ENCODE measurements at places on chromosomes 16 and 17.

GRCh38 chr17:70292366-70292765 is 123.0 kb downstream of the KCNJ2 start:
- DNase-seq: no peak

DNA sequence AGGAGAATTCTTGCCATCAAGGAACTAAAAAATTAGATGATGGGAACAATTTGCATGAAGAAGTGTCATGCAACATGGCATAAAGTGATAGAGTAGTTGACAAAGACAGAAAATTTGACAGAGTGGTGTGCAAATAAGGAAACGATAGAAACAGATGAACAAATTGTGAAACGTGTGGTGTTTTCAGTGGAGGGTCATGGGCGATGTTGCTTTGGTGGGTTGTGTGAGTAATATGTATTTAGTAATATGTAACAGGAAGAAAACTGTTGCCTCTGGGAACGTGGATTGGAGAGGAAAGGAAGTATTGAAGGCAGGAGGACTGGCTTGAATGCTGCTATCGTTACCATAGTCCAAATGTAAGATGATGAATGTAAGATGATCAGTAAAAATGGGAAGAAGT is 3.6 kb downstream of the COX10 start:
- DNase-seq: no peak

DNA sequence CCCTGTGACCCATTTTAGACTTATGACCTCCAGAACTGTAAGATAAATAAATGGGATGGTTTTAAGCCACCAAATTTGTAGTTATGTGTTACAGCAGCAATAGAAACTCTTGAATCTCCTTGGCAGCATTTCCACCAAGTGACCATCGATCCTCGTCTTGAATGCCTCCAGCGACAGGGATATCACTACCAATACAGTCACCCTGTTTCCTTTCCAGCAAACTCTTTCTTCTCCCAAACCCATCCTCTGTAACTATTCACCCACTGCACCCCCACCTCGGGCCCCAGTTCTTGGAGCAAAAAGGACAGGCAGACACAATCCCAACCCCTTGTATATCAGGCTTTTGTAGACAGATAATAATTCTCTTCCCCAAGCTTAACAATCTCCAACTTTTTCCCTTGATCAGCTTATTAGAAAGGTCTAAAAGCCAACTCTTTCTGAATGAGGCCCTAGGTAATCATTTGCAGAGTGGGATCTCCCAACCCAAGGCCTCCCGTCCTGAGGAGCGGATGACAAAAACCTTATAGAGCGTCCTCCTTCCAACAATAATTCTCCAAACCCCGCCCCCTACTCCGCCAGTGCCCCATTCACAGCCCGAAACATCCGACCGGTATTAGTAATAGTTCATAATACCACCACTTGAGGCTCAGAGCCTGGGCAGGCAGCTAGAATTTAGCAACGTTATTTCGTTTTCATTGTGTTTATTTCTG is 14.7 kb upstream of the PLLP start:
- no peak for DNase-seq

- no peak for DNase-seq
These were observed 260.6 kb downstream of the CPPED1 start for GRCh38 chr16:12542818-12543699.

DNA sequence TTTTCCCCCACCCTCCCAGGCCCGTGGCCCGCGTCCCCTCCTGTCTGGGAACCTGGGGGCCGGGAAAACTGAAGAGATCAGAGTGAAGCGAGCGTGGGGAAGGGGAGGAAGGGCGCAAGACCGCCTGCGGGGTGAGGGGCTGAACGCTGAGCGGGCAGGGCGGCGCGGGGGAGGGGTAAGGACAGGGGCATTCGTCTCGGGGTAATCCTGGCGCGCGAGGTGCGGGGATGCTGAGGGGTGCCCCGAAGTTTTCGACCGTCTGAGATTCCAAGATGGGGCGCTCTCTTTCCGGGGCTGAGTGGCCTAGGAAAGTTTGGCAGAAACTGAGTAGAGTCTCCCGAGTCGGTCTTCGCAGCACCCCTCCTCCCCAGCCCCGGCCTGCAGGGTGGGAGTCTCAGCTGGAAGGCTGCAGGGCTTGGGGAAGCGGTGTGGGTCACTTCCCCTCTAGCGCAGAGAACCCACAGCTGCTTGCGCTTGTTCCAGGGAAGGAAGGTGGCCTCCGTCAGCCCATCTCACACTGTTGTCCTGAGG is 555 bp downstream of the TTYH2 start:
- DNase-seq: no peak

GRCh38 chr16:67086822-67087221 is 22.9 kb upstream of the PHAF1 start:
- no peak for DNase-seq

DNA sequence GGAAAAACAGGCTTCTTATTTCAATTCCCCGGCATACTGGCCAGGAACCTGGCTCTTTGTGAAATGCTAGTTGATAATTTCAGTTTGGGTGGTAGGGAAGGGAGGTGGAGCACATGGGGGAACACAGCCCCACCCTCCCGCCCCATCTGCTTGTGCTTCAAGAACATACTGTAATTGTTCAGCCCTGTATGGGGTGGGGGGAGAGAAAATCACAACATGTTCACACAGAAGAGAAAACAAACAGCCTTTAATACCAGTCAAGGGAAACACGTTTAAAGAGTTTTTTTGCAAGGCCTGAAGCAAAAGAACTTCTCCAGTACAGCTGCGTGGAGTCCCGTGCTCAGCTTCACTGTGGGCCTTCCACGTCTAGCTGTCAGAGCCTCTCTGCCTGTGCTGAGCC is 59.7 kb downstream of the SHISA6 start:
- DNase-seq: no peak

- no peak for DNase-seq
These were observed 18.3 kb upstream of the RASD1 start for GRCh38 chr17:17514361-17514992.

DNA sequence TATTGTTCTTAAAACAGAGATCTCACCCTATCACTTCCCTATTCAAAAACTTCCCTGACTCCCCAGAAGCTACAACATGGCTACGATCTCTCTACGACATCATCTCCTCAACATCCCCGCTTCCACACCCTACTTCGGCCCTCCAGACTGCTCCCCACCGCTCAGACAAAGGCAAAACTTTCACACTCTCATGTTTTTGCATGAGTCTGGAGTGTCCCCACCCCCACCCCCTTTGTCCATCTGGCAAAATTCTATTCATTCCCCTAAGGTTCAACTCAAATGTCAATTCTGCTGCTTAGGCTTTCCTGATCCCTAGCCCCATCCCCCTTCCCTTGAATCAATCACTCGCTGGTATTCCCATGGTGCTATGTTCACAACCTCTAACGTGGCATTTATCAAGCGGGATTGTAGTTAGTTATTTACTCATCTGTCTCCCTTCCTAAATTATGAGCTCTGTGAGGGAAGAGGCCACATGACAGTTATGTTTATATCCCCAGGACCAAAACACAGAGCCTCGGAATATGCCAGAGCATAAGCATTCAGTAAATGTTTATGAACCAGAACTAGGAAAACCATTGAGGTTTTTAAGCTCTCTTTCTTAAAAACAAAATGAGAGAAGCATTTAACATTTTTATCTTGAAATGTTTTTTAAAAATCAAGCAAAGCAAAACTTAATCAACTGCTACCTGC is 55.9 kb downstream of the STX8 start:
- DNase-seq: no peak

DNA sequence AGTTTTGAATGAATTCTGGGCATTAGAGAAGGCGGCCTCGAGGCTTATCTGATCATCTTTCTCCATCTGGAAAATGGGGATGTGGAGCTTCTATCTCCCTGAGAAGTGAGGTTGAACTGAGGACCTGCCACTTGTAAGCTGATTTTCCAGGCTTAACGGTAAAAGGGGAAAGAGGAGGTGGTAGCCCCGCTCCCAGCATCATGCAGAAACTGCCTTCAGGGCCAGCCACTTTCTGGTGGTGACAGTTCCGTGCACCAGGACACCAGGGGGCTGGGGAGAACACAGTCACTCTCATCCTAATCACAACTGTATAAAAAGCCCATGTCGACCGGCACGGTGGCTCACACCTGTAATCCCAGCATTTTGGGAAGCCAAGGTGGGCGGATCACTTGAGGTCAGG is 20.9 kb upstream of the CPSF4L start:
- no peak for DNase-seq

GRCh38 chr16:27827765-27828164 is 235.7 kb downstream of the GSG1L start:
- no peak for DNase-seq

GRCh38 chr16:5590416-5590815 is 492.8 kb upstream of the EEF2KMT start:
- DNase-seq: no peak

GRCh38 chr17:1060991-1061390 is 64.1 kb downstream of the TIMM22 start:
- no peak for DNase-seq

GRCh38 chr16:22618842-22619241 is 108.2 kb downstream of the NPIPB5 start:
- no peak for DNase-seq

- DNase-seq: no peak
These were observed 22.8 kb downstream of the TADA2A start for GRCh38 chr17:37429453-37429852.

DNA sequence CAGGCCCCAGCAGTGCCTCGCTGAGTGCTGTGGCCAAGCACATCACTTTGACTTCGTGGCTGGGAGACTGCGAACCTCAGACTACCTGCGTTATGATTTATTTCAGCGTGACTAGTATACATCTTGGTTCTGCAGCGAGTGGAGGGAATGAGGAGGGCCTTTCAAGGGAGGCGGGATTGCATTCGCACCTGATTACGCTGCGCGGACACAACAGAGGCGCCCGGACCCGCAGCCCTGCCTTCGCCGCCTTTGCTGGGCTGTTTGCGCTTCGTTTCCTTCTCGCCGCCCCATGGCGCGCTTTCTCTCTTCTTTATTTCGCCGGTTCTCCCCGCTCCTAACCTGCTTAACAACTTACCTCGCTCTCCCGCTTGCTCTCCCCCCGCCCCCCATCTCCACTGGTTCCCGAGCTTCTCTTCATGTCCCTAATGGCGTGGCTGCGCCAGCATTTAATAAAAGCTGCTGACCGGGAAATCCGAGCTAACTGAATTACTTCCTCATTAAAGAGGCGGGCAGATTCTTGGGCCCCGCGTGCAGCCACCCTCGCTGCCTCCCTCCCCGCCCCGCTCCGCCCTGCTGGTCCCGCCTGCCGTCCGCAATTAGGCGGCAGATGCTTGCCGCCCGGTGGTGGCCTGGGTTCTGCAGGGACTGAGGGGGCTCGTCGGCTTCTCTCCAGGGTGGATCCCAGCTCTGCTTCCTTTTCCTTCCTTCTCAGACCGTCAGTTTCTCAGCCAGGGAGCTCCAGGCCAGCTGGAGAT is 257.6 kb upstream of the SDK2 start:
- no peak for DNase-seq

GRCh38 chr16:7344830-7345780 is 12.5 kb downstream of the RBFOX1 start:
- DNase-seq: no peak

DNA sequence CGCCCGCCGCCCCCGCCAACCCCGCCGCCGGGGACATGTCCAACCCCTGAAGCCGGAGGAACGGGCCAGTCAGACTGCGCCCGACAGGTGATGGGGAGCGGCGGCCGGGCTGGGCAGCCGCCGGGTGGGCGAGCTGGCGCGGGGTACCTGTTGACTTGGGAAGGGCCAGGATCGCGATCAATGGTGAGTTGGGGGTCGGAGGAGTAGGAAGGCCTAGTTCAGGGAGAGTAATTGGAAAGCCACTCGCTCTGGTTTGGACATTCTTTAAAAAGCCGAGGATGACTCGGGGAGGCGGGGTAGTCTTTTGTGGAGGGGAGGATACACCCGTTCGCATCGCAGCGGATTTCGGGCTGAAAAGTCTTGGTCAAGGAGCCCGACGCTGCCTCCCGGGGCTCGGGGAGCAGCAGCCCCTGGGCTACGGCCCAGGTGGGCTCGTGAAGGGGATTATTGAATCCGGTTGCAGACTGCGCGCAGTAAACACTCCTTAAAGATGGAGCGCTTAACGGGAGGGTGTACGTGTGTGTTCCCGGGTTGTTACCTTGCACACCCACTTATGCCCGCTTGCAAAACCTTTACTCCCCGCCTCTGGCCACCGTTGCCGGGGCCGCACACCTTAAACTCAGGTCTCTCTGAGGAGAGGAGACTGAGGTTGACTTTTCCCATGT is 123.8 kb downstream of the GOSR1 start:
- no peak for DNase-seq

DNA sequence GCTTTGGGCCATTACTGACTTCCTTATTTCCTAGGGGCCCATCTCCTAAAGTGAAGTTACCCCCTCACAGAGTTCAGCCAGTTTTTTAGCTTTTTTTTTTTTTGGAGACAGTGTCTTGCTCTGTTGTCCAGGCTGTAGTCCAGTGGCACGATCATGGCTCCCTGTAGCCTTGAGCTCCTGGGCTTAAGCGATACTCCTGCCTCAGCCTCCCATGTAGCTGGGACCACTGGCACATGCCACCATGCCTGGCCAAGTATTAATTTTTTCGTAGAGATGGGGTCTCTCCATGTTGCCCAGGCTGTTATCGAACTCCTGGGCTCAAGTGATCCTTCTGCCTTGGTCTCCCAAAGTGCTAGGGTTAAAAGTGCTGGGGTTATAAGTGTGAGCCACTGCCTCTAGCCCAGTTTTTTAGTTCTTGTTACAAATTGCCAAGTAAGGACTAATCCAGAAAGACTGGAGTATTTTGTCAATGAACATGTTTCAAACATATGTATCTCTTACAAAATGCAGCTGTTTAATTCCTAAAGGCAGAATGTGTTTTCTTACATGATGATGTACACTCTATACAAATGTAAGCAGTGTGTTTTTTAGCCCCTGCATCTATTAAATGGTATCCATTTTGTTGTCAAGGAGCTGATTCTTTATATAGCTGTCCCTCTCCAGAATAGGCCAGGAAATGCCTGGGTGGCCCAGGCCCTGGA is 49.1 kb upstream of the IL34 start:
- DNase-seq: no peak

DNA sequence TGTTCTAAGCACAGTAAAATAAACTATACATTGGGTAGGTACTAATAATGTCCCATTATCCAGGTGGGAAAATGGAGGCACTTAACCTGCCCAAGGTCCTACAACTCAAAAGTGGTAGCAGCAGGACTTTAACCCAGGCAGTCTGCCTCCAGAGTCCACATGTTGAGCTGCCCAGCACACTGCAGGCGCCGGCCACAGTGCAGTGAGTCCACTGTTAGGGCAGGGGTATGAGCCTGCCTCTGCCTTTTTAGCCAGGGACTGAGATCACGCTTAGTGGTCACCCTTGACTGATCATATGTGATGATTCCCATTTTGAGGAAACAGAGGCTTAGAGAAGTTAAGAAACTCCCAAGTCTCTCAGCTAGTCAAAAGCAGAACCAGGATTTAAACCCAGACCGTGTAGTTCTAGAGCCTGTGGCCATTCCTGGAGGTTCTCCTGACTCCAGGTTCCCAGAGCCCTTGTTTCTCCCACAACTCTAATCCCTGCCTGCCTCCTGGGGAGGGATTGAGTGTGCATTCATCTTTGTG is 8.4 kb downstream of the CES1 start:
- no peak for DNase-seq

GRCh38 chr17:51667706-51668083 is 407.3 kb downstream of the UTP18 start:
- no peak for DNase-seq

GRCh38 chr16:50724306-50724705 is 17.6 kb upstream of the CYLD start:
- DNase-seq: no peak
